ENCODE measurements at places on chromosomes 7 and 10.
A peak's percentile ranks its signal among the peaks of the same experiment; 100 is the strongest.

DNA sequence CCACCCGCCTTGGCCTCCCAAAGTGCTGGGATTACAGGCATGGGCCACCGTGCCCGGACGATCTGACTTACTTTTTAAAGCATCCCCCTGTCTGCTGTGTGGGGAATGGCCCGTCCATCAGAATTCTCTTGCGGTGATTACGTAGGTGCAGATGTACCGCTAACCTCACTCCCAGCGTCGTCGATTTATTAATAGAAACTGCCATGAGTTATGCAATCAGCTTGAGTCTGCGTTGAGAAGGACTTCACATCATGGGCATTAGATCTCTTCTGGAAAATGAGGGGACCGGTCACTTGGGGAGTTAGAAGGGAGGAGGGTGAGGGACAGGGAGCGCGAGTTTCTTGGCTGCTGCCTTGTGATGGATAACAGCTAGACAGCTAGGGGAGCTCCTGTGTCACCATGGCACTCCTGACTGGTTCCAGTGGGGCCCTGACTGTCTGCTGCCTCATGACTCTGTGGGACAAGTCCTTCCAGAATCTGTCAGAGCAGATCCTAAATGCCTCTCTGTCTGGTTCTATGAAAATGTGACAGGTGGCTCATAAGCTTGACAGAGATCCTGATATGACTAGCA is 35.2 kb downstream of the POR start:
- no peak for DNase-seq

DNA sequence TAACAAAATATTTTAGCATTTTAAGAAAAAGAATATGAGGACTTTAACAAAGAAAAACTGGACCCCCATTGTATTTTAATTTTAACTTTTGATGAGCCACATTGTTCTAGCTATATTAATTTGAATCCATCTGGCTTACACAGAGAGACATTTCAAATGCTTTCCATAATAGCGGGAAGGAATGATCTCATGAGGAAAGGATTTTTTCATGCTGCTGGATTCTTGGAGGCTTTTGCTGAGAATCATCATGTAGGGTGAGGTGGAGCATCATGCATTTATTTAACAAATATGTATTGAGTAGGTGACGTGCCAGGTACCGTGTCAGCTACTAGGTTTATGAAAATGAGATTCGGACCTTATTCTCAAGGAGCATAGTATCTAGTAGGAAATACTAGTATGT is 1006.3 kb downstream of the SORCS1 start:
- DNase-seq: no peak

DNA sequence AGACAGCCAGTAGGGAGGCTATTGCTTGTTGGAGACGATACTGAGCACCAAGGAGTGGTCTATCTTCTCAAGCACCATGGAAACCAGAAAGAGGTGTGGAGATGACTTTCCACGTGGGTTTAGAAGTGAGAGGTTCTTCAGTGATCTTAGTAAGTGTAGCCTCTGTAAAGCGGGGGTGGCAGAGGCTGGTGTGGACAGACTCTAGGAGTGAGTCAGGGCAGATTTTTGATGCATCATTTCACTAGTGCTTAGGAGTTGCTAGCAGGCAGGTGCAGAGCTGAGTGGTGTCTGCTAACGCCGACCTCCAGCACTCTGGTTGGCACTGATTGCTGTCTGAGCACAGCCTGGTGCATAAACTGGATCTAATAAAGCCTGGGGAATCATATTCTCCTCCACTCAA is 78.4 kb upstream of the ADO start:
- no peak for DNase-seq

DNA sequence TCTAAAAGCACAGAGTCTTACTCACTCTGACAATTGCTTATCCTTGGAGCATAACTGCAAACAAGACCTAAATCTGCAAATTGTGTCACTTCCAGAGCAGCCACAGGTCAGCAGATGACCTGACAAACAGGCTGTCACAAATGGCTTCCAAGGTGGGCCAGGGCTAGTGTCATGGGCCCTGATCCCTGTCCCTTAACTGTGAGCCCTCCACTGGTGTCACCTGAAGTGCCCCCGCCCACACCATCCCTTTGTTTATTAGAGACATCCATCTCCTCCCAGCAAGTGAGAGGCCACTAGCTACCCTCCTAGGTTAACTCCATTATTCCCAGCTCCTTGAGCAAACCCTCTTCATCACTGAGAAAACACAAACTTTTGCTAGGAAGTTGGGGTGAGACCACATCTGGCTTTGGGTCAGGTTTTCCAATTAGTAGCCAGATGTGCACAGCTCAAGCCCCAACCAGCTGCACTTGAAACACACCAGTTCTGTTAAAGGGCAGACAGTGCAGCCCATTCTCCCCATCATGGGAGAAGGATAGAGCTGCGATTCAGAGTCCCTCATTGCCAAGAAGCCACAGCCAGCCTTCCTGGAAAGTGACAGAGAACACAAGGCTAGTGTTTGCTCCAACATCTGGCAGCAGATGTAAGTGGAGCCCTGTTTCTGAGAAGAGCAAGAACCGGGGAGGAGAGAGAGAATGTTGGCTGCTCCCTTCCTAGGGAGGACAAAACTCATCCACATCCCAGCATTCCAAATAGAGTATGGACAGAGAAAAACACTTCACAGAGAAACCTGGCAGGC is 75.7 kb upstream of the NANOS1 start:
- DNase-seq: no peak

- DNase-seq: no peak
These were observed 156.0 kb downstream of the SEMA3D start for GRCh38 chr7:85030893-85031292.

GRCh38 chr10:56449770-56450169 is 88.7 kb upstream of the ZWINT start:
- no peak for DNase-seq

GRCh38 chr10:18068401-18068800 is 71.8 kb upstream of the CACNB2 start:
- DNase-seq: no peak

GRCh38 chr10:11301571-11302111 is 284.0 kb downstream of the CELF2 start:
- DNase-seq: no peak

DNA sequence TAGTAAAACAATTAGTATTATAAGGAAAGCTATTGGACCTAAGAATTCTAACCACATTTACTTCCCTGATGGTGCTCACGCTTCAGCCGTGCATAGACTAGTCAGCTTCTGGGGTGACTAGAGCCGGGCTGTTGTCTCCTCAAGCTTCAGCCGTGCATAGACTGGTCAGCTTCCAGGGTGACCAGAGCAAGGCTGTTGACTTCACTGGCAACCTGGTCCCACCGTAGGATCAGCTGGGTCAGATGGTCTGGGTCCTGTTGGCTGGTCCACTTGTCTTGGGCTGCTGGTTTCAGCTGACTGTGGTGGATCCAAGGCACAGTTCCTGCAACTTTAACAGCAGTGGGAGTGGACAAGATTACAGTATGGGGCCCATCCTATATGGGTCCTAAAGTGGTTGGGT is 99.4 kb downstream of the TRIM24 start:
- no peak for DNase-seq

DNA sequence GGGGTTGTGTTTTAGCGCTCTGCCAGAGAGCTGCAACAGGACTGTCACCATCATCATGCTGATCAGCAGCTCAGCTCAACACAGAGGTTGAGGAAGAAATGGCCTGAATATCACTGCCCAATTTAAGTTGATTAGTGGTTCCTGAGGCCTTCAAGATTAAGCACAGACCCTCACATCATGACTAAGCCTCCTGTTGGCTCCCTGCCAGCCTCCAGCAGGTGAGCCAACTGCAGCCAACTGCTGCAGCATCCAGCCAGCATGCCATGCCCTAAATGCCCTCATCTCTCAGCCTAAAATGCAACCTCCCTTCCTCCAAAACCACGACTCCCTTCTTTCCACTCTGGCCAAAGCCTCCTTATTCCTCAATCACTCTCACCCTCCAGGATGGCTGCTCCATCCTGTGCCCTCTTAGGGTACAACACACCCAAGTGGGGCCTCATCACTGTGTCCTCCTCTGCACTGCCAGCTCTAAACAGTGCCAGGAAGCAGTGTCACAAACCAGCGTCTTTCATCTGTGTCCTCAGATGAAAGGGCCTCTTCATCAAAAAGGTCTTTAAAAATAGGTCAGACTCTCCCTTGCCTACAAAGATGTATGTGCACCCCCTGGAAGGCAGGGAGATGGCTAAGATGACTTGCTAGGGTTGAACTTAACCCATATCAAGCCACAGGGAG is 259.3 kb downstream of the ZEB1 start:
- no peak for DNase-seq

GRCh38 chr10:55358539-55358938 is 557.5 kb upstream of the PCDH15 start:
- DNase-seq: no peak

GRCh38 chr7:147298611-147299043 is 1182.0 kb downstream of the CNTNAP2 start:
- peak; percentile 63 for DNase-seq

- DNase-seq: no peak
These were observed 226.5 kb downstream of the INHBA start for GRCh38 chr7:41476460-41476803.

DNA sequence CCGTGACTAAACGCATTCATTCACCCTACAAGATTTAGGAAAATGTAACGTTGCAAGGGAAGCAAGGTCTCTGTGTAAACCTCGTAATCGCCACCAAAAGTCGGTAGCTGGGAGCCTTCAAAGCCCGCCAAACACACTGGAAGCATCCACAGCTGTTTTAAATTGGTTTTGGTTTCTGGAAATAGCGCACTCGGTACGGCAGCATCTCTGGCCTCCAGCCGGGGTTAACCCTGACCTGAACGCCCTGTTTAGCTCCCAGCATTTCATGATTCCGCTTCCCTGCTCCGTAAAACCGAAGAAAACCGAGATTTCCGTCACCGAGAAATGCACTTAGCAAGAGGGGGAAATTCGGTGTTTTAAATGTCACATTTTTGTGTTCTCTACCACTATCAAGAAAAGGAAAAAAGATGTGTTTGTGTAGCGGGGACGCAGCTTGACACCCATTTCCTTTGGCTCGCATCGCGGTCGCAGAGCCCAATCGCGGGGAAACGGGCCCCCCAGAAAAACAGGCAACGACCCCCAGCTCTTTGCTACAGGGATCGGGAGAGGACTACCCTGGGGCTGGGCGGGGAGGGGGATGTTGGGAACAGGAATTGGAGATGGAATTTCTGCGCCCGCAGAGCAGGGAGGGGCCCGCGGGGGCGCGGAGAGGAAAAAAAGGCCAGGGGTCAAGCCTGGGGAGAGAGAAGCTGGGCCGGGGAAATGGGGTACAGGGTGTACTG is 646 bp downstream of the SGCE start:
- DNase-seq: peak; percentile 85

DNA sequence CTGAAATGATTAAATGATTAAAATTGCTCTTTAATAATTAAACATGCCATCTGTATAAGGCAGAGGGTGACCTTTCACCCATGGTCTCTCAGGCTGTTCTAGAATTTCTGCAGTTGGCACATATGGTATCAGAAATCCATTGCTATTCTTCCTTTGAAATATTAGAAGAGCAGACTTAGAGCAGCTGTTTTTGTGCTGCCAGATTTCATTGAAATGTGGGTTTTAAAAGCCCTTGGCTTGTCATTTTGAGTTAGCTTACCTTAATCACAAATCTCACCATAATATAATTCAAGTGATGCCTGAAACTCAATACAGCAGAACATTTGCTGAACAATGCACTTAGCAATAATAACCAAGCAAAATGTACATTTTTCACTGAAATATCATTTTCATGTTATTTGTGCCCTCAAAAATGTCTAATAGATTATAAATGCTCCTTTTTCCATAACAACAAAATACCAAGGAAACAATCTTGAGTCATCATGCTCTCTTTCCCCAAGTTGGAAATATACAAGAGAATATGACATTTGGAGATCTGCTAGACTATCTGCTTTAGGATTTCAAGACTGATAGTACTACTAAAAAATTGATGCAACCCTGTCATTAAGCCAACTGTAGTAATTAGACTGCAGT is 16.1 kb upstream of the PTTG1IP2 start:
- no peak for DNase-seq

DNA sequence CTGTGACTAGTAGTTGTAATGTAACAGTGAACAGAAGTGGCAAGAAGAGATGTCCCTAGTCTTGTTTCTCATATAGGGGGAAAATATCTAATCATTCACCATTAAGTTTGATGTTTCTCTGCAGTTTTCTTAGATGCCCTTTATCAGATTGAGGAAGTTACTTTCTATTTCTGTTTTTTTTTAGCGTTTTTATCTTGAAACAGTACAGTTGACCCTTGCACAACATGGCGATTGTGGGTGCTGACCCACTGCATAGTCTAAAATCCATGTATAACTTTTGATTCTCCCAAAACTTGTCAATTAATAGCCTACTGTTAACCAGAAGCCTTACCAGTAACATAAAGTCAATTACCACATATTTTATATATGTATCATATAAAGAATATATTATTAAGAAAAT is 192.0 kb downstream of the ADK start:
- DNase-seq: no peak

GRCh38 chr10:34097682-34098081 is 717.4 kb downstream of the PARD3 start:
- DNase-seq: no peak

GRCh38 chr7:2587778-2588177 is 29.0 kb downstream of the IQCE start:
- no peak for DNase-seq

- DNase-seq: no peak
These were observed 122.3 kb downstream of the CCDC71L start for GRCh38 chr7:106538638-106539037.

DNA sequence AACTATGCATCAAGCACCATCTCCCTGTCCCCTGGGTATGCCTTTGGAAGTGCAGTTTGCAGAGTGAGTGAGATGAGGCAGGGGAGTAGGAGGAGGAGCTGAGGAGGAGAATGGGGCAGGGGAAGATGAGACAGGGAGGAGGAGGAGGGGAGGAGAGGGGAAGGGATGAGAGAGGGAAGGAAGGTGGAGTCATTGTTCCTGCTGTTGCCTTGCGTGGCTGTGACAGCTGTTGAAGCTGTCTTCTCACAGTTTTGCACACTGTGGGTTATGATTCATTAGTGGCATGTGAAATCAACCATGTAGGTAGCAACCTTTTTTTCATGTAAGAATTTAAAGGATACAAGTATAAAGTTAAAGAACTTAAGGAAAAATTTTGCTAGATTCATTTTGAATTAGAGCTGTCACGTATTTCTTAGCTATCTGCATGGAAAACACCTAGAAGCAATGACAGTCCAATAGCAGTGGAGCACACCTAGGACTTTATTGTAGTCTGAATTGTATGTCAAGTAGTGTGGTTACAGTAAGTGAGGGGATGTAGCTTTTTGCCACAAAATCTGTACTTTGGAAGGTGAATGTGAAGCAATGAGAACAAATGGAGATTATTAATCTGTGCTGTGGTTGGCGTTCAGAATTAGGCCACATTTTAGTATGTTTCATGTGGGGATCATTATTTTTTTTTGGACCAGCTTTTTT is 21.7 kb downstream of the CCM2 start:
- DNase-seq: no peak

GRCh38 chr10:85607043-85607695 is 759.4 kb downstream of the GRID1 start:
- DNase-seq: no peak

Measured in NCI-H2227 treated with DMSO at 0.1 percent for 48 hours (cell line).